ENCODE measurements at places on chromosomes 4 and X.

GRCh38 chr4:123349421-123350190, 47.0 kb upstream of the SPRY1 start:
- no peak for DNase-seq

- DNase-seq: peak; percentile 54
Measured at GRCh38 chrX:56564164-56564885, 898 bp downstream of the UBQLN2 start.

DNA sequence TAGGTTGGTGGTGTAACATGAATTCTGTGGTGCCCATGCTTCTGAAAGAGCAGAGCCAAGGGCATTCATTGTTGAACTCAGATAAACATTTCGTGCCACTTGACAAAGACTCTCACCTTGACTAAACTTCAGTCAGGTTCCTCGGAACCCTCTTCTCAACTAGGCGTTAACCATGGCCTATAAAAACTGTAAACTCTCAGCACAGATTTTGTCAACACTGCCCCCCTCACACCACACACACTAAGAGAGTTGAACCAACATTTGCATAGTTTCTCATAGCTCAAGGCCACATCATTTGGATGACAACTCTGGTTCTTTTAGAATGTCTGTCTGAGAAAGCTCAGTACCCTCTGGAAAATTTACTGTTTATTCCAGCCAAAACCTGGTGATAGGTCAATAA, 28.1 kb downstream of the CASP6 start:
- DNase-seq: no peak

DNA sequence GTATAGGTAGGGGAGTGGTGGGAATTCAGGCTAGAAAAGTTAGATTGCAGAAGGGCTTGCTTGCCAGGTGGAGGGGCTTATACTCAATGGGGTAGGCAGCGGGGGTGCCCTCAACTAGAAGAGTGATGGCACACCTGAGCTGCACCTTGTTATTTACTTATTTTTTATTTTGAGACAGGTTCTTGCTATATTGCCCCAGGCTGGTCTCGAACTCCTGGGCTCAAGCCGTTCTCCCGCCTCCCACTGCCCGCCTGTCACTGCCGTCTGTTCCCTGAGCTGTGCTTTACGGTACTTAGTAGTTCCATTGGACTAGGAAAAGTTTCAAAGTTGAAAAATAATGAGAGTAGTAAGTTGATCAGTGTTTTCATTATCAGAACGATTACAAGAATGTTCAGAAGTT, 2.0 kb downstream of the ZFX start:
- no peak for DNase-seq

DNA sequence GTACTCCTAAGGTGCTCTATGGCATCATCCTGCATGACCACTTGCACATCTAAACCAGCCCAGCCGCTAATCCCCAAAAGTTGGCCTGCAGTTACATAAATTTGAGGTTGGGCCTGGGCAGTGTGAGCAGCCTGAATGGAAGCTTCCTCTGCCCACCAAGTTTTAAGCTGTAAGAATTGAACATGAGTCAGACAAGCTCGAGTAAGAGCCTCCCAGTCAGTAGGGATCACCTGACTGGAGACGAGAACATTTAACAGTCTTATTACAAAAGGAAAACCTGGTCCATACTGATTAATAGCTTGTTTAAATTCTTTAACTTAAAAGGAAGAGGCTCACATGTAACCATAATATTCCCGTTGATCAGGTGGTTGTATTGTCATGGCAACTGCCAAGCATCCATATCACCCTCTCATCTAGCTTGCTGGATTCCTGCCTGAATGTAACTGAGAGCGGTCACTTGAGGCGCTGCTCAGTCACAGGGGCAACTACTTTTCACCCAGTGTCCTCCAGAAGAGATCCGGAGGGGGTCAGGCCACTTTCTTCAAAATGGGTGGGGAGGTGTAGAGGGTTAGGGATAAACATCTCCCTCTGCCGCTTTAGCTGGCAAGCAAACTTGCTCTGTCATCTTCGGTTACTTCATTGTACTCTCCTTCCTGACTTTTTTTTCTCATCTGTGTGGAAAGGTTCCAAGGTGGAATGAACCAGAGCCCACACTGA, 56.6 kb upstream of the WDR1 start:
- no peak for DNase-seq

DNA sequence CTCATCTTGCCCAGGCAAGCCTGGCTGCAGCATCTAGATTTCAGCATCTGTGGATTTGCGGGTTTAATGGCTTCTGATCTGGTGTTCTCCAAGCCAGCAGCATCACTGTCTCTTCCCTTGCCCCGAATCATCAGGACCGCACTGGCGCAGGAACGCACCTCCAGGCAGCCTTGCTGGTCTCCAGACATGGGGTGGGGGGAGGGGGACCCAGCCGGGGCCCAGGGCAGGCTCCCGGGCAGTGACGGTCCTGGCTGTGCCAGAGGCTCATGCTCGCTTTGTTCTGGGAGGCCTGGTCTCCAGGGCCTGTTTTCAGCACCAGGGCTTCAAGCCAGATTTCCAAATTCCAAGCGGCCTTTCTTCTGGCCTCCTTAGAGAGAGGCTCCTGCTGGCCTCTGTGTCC, 4.9 kb downstream of the CFAP99 start:
- DNase-seq: no peak

DNA sequence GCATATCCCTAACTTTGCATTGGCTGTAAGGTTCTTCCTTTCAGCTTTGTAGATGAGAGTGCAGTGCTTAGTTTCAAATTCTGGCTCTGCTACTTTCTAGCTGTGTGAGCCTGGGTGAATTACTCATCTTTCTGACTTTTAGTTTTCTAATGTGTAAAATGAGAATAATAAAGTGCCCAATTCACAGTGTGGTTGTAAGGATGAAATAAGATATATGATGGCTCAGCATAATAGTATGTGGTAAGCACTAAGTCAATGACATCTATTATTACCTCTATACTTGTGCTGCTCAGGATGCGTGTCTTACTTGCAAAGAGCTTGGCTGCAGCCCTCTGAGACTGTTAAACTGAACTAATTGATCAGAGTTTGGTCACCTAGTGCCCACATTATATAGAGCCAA, 30.6 kb upstream of the ETNPPL start:
- DNase-seq: no peak

- DNase-seq: no peak
Measured at GRCh38 chr4:183326853-183327252, 4.6 kb upstream of the CLDN24 start.

- no peak for DNase-seq
Measured at GRCh38 chr4:37023504-37023903, 221.0 kb upstream of the NWD2 start.

DNA sequence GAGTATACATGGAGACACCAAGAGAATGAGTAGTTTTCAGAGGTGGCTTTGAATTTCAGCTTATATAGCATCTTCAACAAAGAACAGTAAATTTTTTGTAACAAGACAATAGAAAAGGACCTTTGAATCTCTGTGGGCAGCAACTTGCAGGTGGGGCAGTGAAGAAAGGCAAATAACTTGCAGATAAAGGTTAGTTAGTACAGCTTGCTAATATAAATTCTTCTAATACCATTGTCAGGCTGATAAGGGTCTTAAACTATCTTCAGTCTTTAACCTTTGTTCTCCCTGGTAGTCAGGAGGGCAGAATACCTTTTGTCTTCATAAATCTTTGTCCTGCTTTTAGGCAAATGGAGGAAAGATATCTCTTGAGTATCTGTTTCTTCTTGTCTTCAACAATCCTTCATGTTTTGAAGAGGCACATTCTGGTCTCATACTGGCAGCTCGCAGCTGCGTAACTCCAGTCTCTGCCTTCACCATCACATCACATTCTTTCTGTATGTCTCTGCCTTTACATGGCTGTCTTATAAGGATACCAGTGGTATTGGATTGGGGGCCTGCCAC, 16.0 kb downstream of the ANXA3 start:
- DNase-seq: no peak

GRCh38 chr4:46844325-46844917, 64.6 kb downstream of the COX7B2 start:
- no peak for DNase-seq

- no peak for DNase-seq
Measured at GRCh38 chr4:99383833-99384392, 31.4 kb upstream of the ADH1C start.

- no peak for DNase-seq
Measured at GRCh38 chr4:121684561-121684960, 12.2 kb downstream of the ANXA5 start.

- no peak for DNase-seq
Measured at GRCh38 chrX:118553042-118553710, 57.6 kb downstream of the DOCK11 start.
